ENCODE measurements at places on chromosomes 16 and 17.

DNA sequence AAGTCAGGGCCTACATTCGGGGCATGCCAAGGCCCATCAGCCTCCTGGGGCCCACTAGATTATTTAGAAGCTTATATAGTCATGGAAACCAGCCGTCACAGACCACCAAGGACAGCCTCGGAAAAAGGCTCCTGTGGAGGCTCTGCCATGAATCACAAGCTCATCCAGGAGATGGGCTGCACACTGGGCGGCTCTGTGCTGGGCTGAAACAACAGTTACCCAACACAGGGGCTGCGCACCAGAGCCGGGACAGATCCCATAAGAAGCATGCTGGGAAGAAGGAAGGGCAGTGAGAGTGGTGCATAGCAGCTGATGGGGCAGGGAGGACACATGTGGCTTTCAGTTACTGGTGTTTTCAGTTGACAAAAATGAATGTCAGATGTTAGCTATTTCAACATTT, 67.7 kb upstream of the GSG1L start:
- no peak for DNase-seq

GRCh38 chr17:63696381-63696961, 3.5 kb downstream of the LIMD2 start:
- DNase-seq: peak; percentile 64

DNA sequence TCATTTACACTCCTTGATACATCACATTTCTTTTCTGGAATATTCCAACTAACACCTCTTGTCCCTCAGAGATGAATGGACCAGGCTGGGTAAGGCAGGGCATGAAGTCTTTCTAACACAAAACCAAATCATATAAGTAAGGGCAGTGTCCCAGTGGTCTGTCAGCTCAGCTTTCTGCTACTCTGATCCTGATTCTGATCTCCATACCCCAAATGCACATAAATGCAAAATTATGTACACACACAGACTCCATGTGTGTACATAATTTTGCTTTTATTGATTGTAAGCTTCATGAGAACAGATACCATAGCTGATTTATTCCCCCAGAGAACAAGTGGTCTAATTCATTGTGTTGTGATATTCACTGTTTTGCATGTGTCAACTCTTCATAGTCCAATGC, 47.9 kb downstream of the NOG start:
- DNase-seq: no peak

GRCh38 chr16:9741776-9742175, 440.5 kb downstream of the GRIN2A start:
- no peak for DNase-seq

- no peak for DNase-seq
These were observed 1.4 kb upstream of the HOXB2 start for GRCh38 chr17:48546137-48546923.

GRCh38 chr17:81164371-81165245, 699 bp upstream of the PVALEF start:
- no peak for DNase-seq

DNA sequence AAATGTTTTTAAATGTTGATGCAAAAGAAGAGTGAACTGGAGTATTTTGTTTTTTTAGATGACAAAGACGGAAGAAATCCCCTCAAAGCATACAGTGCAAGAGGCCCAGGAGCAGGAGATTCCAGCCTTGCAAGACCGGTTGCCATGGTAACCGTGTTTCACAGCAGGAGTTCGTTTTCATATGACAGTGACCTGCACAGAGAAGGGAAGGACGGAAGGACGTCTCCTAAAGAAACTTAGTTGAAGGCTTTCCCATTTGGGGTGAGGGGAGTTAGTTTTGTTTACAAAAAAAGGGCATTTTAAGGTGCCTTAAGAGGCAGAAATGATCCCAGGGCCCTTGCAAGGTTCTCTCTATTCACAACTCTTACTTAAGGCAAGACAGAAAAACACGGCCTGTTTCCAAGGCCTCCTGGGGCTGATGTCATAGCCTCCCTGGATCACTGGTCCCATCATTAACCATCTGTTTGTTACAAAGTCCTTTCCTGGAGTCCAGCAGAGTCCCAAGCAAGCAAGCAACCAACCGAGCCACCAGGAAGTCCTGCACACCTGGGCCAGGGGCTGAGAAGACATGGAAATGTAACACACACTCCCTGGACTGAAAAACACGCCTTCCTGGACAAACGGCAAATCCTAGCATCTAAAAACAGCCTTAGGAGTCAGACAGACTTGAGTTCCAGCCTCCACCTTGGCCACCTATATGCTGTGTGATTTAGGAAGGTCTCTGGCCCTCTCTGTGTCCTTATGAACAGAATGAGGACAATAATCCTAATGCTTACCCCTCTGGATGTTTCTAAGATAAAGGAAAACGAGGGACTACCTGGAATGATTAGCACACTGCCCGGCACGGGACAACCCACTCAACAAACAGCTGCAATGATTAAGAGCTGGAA, 30.3 kb upstream of the RPH3AL start:
- DNase-seq: peak; percentile 34

DNA sequence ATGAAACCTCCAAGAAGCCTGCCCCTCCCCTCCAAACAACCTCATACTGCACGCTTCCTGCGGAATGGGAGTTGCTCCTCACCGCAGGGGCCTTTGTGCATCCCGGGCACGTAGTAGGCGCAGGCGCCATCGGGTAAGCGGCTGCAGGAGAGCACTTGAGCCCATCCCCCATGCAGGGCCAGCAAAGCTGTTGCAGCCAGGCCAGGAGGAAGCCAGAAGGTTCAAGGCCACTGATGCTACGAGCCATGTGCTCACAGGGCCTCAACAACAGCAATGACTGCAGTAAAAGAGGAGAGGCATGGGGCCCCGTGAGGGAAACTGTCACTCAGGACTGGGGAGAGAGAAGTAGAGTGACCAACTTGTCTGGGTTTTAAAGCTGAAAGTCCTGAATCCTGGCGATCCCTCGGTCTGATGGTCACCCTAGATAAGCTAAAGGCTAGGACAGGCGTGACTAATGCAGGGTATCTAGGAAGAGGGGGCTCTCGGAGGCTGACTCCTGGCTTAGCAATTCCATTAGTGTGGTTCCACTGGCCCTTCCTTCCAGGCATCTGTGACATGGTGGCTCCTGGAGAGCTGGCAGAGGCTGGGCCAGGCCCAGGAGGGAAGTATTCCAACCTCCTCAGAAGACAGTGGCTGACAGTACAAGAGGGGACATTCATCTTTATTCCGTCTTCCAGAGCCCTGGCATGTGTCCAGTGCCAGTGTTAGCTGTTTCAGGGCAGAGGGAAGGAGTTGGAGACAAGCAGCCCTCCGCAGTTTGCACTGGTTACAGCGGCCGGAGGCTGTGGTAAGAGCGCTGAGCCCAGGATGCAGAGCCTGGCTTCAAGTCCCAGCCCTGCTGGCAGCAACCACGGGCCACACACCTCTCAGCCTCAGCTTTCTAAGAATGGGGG, 20.8 kb downstream of the GOSR2 start:
- peak; percentile 83 for DNase-seq

GRCh38 chr17:14078027-14078426, 8.7 kb downstream of the COX10 start:
- no peak for DNase-seq

DNA sequence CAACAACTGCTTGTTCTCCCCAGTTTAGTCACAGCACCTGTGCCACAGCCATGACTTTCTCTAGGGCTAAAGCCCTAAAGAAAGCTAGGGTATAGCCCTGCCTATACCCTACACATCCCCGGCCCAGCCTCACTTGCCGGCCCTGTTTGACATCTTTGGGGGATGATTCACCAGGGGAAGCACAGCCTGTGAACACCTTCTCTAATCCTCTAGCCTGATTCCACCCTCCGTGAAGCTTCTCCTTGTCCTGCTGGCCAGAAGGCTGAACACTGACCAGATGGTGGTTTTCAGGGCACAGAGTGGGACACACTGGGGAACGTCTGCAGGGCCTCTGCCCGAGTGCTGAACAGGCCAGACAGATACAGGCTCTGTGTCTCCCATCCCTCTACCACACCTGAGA, 6.0 kb downstream of the CLEC16A start:
- DNase-seq: peak; percentile 47

GRCh38 chr16:89434490-89434889, 55.9 kb downstream of the ANKRD11 start:
- no peak for DNase-seq

GRCh38 chr16:55189682-55190636, 134.0 kb upstream of the IRX6 start:
- no peak for DNase-seq

Data from ELR (cell line).